ENCODE measurements at places on chromosomes 7 and 10. TPM values are rescaled to one million over a fixed set of nuclear protein-coding genes. Genes with fewer than 3 reads are reported as not detected.
A peak's percentile ranks its signal among the peaks of the same experiment; 100 is the strongest.

- DNase-seq = no peak
These were observed 82.0 kb downstream of the ABLIM1 start for GRCh38 chr10:114576132-114576487.

DNA sequence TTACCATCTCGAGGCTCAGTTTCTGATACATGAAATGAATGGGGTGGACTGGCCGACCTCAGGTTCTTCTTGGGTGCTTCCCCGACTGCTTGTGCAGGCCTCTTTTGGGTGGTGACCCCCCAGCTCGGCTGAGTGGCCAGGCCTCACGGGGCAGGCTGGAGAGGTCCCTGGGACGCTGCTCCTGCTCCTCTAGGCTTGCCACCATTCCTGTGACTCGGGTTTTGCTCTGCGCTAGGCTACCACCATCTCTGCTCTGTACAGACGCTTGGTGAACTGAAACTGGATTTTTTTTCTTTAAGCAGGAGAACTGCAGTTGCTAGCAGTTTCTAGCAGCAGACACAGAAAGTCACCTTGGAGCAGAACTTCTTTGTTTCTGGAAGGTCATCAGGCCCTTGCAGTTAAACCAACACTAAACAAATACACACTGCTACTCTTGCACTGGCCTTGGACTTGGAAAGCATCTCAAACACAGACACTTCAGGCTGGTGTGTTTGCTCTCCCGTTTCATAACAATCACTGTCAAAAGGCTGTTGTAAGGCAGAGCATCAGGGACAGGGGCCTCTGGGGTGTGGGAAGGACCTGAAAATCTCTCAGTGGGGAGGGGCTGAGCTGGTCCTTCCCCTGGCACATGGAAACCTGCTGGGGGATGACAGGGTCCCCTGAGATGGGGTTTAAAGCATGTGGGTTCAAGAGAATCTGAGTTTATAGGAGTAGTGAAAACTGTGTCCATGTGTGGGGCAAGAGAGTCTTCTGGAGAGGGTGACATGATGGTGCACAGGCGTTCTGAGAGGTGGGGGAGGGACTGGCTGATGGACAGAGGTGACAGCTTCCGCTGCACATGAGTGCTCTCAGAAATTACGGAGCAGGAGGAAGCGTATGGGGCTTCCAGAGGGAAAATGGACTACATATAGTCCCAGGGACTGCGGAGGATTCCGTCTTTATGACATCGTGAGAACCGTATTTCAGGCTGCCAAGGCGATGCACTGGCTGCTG, 35.0 kb upstream of the GIMAP8 start:
- no peak for DNase-seq

DNA sequence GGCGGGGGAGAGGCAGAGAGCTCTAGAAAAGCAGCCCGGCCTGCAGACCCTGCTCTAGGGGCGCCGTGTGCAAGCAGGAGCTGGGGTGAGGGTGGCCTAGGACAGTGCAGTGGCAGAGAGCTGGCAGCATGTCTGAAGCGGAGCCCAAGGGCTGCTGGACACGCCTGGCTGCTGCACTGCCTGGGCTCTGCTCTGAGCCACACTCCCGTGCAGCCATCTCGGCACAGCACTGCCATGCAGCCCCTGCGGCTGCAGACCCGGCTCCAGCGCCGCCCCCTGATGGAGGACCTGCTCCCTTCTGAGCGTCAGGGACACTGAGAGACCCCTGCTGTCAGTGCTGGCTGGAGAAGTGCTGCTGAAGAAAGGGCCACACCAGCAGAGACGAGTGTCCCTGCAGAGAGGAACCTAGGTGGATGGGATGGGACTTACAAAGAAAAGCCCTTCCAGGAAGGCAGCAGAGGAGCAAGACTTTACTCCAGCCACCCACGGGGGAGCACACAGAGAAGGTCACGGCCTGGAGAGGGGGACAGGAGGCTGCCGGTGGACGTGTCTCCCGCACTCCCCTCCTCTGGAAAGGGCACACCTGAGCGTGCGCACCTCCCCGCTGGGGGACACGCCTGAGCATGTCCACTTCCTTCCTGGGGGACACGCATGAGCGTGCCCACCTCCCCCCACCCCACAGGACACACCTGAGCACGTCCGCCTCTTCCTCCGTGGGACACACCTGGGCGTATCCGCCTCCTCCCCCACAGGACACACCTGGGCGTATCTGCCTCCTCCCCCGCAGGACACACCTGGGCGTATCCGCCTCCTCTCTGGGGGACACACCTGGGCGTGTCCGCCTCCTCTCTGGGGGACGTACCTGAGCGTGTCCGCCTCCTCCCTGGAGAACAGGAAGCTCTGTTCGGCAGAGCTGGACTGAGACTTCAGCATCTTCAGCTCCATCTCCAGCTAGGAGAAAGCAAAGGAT, 252.9 kb downstream of the MAD1L1 start:
- DNase-seq = no peak

DNA sequence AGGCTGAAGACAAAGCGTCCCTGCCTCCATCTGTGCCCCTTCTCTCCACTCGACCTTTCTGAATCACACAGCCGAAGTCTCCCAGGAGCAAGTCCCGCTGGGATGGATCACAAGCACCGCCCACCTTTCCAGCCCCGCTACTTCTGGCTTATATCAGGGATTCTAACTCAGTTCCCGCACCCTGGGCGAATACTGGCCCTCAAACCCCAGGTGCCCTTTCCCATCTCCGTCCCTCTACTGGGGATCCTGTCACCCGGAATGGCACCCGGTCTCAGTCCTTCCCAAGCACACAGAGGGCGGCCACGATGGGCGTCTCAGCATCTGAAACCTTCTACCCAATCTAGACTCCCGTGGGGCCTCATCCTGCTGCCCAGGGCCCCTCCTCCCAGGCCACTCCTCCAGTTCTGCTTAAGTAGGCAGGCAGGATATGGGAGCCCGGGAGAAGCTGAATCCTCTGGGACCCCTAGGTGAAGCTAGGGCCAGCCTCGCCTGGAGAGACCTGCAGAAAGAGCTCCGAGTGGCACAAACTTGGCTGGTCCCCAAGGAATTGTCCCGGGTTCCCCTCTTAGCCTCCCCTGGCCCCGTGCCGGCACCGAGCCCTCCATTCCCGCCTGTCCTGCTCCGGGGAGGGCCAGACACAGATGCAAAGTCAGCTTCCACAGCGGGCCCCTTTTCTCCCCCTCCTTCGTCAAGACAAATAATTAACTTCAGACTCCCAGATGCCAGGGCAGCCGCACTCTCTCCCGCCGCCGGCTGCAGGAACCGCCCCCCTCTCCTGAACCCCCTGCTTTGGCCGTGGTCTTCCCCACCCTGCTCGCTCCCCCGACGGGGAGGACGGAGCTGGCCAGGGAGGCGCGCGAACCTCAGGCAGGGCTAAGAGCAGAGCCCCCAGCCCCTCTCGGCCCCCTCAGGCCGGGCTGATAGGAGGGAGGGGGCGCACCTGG, 612 bp downstream of the KCP start:
- DNase-seq = peak; percentile 51

- no peak for DNase-seq
These were observed 27.3 kb upstream of the ADGRA1 start for GRCh38 chr10:133060466-133060865.

GRCh38 chr10:60977161-60978122, 33.5 kb upstream of the RHOBTB1 start:
- DNase-seq = no peak

GRCh38 chr7:32263611-32264010, 193.4 kb upstream of the PDE1C start:
- no peak for DNase-seq

DNA sequence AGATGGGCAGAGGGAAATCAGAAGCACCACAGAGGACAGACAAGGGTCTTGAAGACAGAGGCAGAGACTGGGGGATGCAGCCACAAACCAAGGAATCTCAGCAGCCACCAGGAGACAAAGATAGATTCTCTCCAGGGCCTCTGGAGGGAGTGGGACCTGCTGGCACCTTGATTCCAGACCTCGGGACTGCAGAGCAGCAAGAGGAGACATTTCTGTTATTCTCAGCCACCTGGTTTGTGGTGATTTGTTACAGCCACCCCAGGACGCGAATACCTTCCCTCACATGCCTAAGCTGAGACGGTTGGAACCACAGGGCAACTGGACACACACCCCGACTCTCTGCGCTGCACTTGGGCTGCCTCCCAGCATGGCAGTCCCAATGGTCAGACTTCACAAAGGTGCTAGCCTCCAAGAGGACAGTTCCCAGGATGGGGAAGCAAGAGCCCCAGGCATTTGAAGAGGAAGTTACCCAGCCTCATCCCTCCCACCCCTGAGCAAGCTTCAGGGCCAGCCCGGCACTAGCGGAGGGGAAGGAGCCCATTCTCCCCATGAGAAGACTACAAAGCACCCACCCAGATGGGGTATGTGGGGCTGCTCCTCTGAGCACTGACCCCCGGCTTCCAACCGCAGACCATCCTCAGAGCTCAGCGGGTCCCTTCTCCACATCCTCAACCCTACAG, 104.6 kb upstream of the INSIG1 start:
- DNase-seq = no peak

DNA sequence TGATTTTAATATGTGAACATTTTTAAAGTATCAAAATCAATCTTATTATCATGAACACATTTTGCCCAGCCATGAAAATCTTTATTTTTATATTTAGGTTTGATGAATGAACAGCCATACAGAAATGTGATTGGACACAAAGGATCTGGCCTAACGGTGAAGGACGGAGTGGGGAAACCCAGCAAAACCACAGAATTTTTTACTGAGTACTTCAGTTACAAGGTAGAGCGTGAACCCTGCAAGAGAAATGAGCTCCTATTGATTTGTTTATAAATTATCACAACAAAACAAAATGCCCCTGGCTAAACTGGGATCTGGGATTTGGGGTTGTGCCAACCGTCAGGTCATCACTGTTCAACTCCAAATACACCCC, 118.8 kb downstream of the JAZF1 start:
- no peak for DNase-seq

- DNase-seq = no peak
These were observed 82.5 kb downstream of the ELAPOR2 start for GRCh38 chr7:86976958-86977357.

Gene ANKMY2
- 41.5 TPM for polyA plus RNA-seq

Gene FAM200A
- polyA plus RNA-seq = 17.0 TPM

Gene BMPER
- polyA plus RNA-seq = 45.4 TPM

Gene TUBB8
- polyA plus RNA-seq = 0.76 TPM

Gene TWIST1
- polyA plus RNA-seq = 0.24 TPM

Gene FIGNL1
- 50.0 TPM for polyA plus RNA-seq

Gene ACTL6B
- 0.13 TPM for polyA plus RNA-seq
